ENCODE measurements at places on chromosomes 4 and X. TPM values are rescaled to one million over a fixed set of nuclear protein-coding genes. Genes with fewer than 3 reads are reported as not detected.

- no peaks in the 10 kb centered on the region for H3K4me1 ChIP-seq
- H3K27me3 ChIP-seq: no peaks in the 10 kb centered on the region
- H3K4me3 ChIP-seq: no peak overlapping the region
- no peak overlapping the region for H3K27ac ChIP-seq
Observed at GRCh38 chr4:60019180-60019579, 1180.9 kb upstream of the ADGRL3 start.

DNA sequence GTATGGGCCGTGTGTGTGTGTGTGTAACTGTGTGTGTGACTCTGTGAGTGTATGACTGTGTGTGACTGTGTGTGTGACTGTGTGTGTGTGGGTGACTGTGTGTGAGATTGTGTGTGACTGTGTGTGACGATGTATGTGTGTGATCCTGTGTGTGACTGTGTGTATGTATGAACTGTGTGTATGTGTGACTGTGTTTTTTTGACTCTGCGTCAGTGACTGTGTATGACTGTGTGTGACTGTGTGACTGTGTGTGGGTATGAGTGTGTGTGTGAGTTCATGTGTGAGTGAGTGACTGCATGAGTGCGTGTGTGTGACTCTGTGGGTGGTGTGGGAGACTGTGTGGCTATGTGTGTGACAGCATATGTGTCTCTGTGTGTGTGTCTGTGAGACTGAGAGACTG is 81.8 kb downstream of the ZNF718 start:
- no peak overlapping the region for H3K4me3 ChIP-seq
- no peaks in the 10 kb centered on the region for H3K27me3 ChIP-seq
- H3K27ac ChIP-seq: no peak overlapping the region
- no peaks in the 10 kb centered on the region for H3K4me1 ChIP-seq
- H3K36me3 ChIP-seq: peaks cover 26% of the 10 kb centered on the region
- no peak for DNase-seq

GRCh38 chr4:48024522-48024921 is 8.0 kb downstream of the NIPAL1 start:
- no peaks in the 10 kb centered on the region for H3K36me3 ChIP-seq
- H3K4me3 ChIP-seq: no peak overlapping the region
- peaks cover 21% of the 10 kb centered on the region for H3K4me1 ChIP-seq
- no peak for DNase-seq
- H3K27ac ChIP-seq: no peak overlapping the region
- H3K27me3 ChIP-seq: peaks cover 9% of the 10 kb centered on the region

DNA sequence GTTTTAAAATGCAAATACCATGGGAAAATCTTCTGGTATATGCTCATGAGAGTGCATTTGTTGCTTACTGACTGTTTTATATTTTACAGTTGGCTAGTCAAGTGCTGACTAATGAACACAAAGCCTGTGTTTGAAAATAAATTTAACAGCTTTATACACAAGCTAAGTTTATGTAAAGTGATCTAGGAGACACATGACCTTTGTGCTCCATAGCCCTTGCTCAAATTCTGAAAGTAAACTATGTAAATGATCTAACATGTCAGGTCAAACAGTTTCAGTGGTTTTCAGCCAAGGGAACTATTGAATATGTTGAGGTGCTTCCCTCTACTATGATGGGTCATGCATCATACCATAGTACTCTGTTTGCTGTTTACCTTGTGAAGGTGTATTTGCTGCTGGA is 36.7 kb downstream of the DIAPH2 start:
- no peak for DNase-seq
- H3K27me3 ChIP-seq: no peaks in the 10 kb centered on the region
- peaks cover 5% of the 10 kb centered on the region for H3K36me3 ChIP-seq
- H3K4me1 ChIP-seq: peaks cover 4% of the 10 kb centered on the region
- H3K4me3 ChIP-seq: no peak overlapping the region
- H3K27ac ChIP-seq: no peak overlapping the region

GRCh38 chr4:154574311-154574710 is 11.5 kb downstream of the FGB start:
- no peak overlapping the region for H3K27ac ChIP-seq
- no peak for DNase-seq
- no peaks in the 10 kb centered on the region for H3K27me3 ChIP-seq
- no peak overlapping the region for H3K4me3 ChIP-seq

DNA sequence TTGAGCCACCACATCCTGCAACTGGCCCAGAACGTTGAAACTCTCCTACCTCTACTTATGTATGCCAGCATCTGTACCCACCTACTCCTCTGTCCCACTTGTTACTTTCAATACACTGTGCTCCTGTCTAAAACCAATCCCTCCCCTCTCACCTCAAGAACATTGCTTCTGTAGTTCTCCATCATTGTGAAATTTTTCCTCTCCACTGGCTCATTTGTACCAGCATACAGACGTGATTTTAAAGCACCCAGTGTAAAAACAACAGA is 25.5 kb upstream of the USO1 start:
- H3K4me3 ChIP-seq: no peak overlapping the region
- H3K27me3 ChIP-seq: peaks cover 2% of the 10 kb centered on the region
- H3K27ac ChIP-seq: no peak overlapping the region

DNA sequence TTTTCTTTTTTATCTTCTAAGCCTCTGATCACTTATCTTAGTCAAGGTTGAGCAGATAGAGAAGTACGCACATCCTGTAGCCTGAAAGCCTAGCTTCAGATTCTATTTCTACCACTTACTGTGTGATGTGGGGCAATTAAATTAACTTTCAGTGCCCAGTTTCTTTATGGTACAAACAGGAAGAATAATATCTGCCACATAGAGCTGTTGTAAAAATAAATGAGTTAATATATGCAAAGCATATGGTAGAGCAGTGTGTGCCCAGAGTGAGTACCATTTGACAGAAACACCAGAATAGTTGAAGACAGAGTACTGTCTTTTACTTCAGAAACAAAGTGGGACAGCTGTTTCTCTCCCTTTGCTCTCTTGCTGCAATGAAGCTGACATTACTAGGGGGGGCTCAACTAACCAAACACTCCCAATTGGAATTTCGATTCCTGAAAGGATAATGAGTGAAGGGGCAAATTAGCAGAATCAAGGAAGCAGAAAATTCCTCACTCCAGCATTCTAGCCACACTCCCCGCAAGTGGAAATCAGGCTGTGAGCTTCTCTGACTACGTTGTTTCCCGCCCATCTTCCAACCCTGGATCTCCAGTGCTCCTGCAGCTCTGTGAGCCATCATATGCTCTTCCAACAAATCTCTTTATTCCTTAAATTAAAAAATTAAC is 80.4 kb downstream of the MAPK10 start:
- no peak overlapping the region for H3K27ac ChIP-seq
- DNase-seq: no peak
- H3K4me3 ChIP-seq: no peak overlapping the region
- peaks cover 4% of the 10 kb centered on the region for H3K27me3 ChIP-seq

DNA sequence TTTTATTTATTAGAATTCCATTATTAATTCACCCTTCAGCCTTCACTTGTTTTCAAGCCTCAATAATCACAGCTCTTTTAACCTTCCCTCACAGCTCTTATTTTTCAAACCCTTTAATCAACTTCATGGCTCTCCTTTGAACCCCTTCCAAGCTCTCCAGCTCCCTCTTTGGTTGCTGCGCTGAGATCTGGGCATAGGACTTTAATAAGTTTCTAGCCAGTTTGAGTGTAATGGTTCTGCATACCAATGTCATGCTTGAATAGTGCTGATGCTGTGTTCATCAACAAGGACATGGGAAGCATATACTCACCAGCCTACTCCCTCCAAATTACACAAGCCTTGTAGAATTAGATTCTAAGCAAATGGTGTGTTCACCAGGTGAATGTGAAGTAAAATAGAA is 3.5 kb upstream of the RNF212 start:
- H3K4me3 ChIP-seq: no peak overlapping the region
- no peaks in the 10 kb centered on the region for H3K36me3 ChIP-seq
- H3K4me1 ChIP-seq: no peaks in the 10 kb centered on the region
- DNase-seq: no peak
- H3K27ac ChIP-seq: no peak overlapping the region
- H3K27me3 ChIP-seq: peaks cover 21% of the 10 kb centered on the region

GRCh38 chr4:2256781-2257191 is 5.1 kb downstream of the MXD4 start:
- H3K4me3 ChIP-seq: no peak overlapping the region
- 0 out of 2 replicates have a peak, but pooled peaks cover 6% of the 10 kb centered on the region for H3K36me3 ChIP-seq
- no peak overlapping the region for H3K27ac ChIP-seq
- no peak for DNase-seq

GRCh38 chr4:108227923-108228322 is 59.2 kb upstream of the LEF1 start:
- no peaks in the 10 kb centered on the region for H3K4me1 ChIP-seq
- peaks cover 7% of the 10 kb centered on the region for H3K27me3 ChIP-seq
- no peaks in the 10 kb centered on the region for H3K36me3 ChIP-seq
- H3K4me3 ChIP-seq: no peak overlapping the region

GRCh38 chr4:82293304-82293703 is 80.5 kb downstream of the HNRNPD start:
- H3K4me1 ChIP-seq: no peaks in the 10 kb centered on the region
- H3K27ac ChIP-seq: no peak overlapping the region
- no peak overlapping the region for H3K4me3 ChIP-seq
- no peaks in the 10 kb centered on the region for H3K27me3 ChIP-seq

GRCh38 chr4:52107336-52107735 is 56.2 kb downstream of the SPATA18 start:
- peaks cover 24% of the 10 kb centered on the region for H3K4me1 ChIP-seq
- H3K4me3 ChIP-seq: no peak overlapping the region
- no peaks in the 10 kb centered on the region for H3K27me3 ChIP-seq
- no peak overlapping the region for H3K27ac ChIP-seq
- H3K36me3 ChIP-seq: no peaks in the 10 kb centered on the region

DNA sequence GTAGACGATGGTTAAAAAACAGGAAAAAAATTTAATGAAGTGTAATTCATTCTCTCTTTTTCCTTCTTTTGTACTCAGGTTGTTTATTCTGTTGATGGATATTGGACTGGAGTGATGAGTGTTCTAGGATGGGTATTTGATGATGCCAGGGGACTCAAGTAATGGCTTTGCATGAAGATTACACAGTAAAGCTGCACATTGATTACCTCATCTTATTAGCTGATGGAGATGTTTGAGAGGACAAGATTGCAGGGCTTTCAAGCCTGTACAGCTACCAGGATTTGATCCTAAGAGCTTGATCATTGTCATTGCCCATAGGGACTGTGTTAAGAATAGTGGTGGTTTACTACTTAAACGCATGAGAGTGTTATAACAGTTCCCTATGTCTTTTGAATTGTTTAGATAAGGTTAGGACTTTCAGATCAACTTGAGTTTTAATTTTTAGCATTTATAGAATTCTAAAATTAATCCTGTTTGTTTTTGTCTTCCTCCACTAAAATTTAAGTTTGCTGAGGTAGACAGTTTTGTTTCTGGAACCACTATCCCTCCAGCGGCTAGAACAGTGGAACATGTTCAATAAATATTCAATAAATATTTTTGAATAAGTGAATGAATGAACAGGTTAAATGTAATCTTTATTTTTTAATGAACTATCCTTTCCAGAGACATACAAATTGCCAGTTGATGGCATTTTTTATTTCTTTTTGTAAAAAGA is 58.2 kb downstream of the GAB1 start:
- no peak overlapping the region for H3K4me3 ChIP-seq
- no peak overlapping the region for H3K27ac ChIP-seq
- H3K4me1 ChIP-seq: peaks cover 79% of the 10 kb centered on the region
- no peak for DNase-seq
- H3K36me3 ChIP-seq: no peaks in the 10 kb centered on the region

- peak overlapping the region; percentile 32 for H3K4me3 ChIP-seq
- H3K36me3 ChIP-seq: peaks cover 14% of the 10 kb centered on the region
- peak overlapping the region; percentile 71 for H3K27ac ChIP-seq
Observed at GRCh38 chrX:63652086-63652765, 132.8 kb downstream of the ARHGEF9 start.

DNA sequence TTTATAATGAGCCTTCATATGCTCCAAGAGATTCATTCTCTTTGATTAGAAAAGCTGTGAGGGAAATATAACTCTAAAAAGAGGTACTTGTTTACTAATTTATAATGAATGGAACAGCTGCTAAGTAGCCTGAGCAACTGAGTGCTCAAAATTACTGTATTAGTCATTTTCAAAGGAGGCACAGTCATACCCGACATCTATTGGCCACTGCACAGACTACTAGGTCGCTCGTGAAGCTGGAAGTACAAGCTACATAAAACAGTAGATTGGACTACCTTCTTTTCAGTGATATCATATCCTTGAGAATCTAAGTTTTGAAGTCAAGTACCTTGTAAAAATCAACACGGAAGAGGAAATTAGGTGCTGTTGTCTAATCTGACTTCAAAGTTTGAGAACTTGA is 52.0 kb upstream of the GLRB start:
- H3K4me1 ChIP-seq: no peaks in the 10 kb centered on the region
- no peak for DNase-seq
- H3K36me3 ChIP-seq: no peaks in the 10 kb centered on the region
- H3K4me3 ChIP-seq: no peak overlapping the region

- no peak overlapping the region for H3K4me3 ChIP-seq
- no peak overlapping the region for H3K27ac ChIP-seq
- H3K27me3 ChIP-seq: no peaks in the 10 kb centered on the region
- H3K36me3 ChIP-seq: no peaks in the 10 kb centered on the region
- DNase-seq: no peak
Observed at GRCh38 chr4:180950377-180950776, 1292.8 kb upstream of the TENM3 start.

- no peak for DNase-seq
- H3K4me3 ChIP-seq: no peak overlapping the region
Observed at GRCh38 chrX:109753256-109753655, 20.2 kb upstream of the ACSL4 start.

Gene TNIP2
- total RNA-seq: 34.6 TPM

Gene F8A3
- total RNA-seq: 12.4 TPM

Gene TNIP3
- total RNA-seq: 0.48 TPM

Gene CXCL1
- total RNA-seq: 1.1 TPM

Gene PCSK1N
- total RNA-seq: not detected

Gene ZBTB49
- total RNA-seq: 3.0 TPM

Gene NAA10
- total RNA-seq: 149 TPM

Gene MAGEA12
- 0.15 TPM for total RNA-seq

Gene ACE2
- not detected for total RNA-seq

Gene F9
- total RNA-seq: not detected

All from HFFc6 (cell line).